Effector memory CD4-positive, alpha-beta T cell (primary cell): ENCODE measurements at places on chromosomes 5 and 9.

DNA sequence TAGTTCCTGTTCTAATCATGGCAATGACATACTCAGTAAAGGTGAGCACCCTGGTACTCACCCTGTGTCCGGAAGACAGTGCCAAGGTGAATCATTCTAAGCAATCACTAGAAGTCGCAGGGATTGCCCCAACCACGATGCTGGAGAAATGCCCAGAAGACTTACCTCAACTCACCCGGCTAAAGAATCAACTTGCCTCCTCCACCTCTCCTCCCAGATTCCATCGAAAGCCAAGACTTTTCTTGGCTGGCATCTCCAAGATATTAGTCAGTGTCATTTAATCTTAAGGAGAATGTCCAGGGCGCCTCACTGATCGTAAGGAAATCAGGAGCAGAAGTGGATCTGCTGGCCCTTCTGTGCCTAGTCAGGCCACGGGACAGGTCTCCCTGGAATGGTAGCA, 204.9 kb downstream of the ERCC6L2 start:
- no peaks in the 10 kb centered on the region for H3K36me3 ChIP-seq
- no peak for DNase-seq
- H3K4me1 ChIP-seq = no peaks in the 10 kb centered on the region
- H3K4me3 ChIP-seq = no peak overlapping the region

- H3K27me3 ChIP-seq = no peaks in the 10 kb centered on the region
- no peaks in the 10 kb centered on the region for H3K36me3 ChIP-seq
- H3K4me3 ChIP-seq = no peak overlapping the region
- peaks cover 28% of the 10 kb centered on the region for H3K4me1 ChIP-seq
Observed at GRCh38 chr5:141960018-141960417, 2.0 kb upstream of the PCDH12 start.

- H3K36me3 ChIP-seq = no peaks in the 10 kb centered on the region
- no peak overlapping the region for H3K27ac ChIP-seq
- H3K4me3 ChIP-seq = no peak overlapping the region
- peaks cover 2% of the 10 kb centered on the region for H3K4me1 ChIP-seq
Observed at GRCh38 chr5:54304040-54304439, 6.3 kb downstream of the ARL15 start.

DNA sequence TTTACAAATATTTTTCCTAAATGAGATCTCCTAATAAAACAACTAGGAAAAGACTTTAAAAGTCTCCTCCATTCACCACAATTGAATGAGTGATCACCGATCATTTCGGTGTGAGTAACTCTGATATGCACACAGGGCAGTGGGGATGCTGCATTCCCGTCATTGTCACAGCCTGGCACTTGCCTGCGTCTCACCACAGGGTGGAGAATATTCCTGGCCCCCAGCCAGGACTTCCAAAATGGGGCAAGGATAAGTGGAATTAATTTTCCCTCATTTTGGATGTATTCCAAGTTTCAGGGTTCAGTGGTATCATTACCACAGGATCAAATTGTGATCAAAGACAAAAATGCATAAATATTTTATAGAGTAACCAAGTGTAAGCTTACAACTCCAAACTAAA, 107.1 kb downstream of the CTNND2 start:
- no peaks in the 10 kb centered on the region for H3K36me3 ChIP-seq
- no peaks in the 10 kb centered on the region for H3K4me1 ChIP-seq
- H3K27ac ChIP-seq = no peak overlapping the region
- no peak overlapping the region for H3K4me3 ChIP-seq

- no peaks in the 10 kb centered on the region for H3K36me3 ChIP-seq
- no peaks in the 10 kb centered on the region for H3K4me1 ChIP-seq
Observed at GRCh38 chr5:72692651-72693442, 123.6 kb upstream of the TNPO1 start.

- DNase-seq = no peak
- H3K27me3 ChIP-seq = no peaks in the 10 kb centered on the region
- no peak overlapping the region for H3K27ac ChIP-seq
- H3K4me1 ChIP-seq = no peaks in the 10 kb centered on the region
- no peaks in the 10 kb centered on the region for H3K36me3 ChIP-seq
Observed at GRCh38 chr5:21644032-21644431, 1209.1 kb downstream of the CDH12 start.

DNA sequence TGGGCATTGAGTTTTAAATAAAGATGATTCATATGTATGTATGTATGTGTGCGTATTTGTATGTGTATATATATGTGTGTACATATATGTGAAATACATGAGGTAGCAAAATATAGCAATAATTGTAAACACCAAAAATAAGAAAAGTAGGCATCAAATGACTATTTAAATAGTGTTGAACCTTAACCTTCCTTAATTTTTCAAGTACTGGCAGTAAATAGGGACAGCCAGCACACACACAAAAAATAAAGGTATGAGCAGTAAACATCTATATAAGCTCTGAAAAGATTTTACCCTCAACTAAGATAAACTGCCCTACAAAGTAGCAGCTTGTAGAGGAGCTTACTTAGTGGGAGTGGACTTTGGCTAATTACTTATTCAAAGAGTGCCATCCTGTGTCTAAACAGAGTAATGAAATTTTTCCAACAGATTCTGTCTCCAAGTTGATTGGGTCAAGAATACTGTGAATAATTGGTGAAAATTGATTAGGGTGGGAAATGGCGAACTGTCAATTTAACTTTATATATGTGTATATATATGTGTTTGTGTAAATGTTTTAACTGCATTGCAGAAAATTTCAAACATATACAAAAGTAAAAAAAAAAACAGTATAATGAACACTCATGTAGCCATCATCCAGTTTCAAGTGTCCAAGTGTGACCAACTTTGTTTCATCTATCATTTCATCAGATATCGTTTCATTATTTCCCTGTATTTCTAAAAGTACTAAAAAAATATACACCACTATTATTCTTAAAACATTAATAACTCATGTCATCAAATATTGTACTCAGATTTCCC, 2.0 kb upstream of the ADAMTS6 start:
- peak overlapping the region; percentile 66 for H3K27ac ChIP-seq
- H3K4me3 ChIP-seq = peak overlapping the region; percentile 64
- no peak for DNase-seq
- no peaks in the 10 kb centered on the region for H3K27me3 ChIP-seq
- peaks cover 8% of the 10 kb centered on the region for H3K4me1 ChIP-seq

DNA sequence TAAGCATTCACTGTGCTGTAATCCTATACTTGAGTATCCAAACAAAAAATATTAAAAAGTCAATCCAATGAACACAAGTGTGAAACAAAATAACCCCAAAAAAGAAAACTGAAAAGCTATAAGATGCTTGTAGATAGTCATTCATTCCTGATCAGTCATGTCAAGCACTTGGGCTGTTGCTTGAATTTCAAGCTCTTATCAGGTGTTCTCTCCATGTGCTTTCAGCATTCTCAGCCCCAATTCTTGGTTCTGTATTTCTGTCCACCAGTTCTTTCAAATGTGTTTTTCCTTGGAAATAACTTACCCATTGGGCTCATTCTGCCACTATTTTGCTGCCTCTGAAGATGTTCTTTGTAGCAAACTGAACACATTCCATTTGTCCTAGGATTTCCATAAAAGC, 4.7 kb downstream of the ZFAND5 start:
- H3K4me3 ChIP-seq = no peak overlapping the region
- DNase-seq = no peak
- peaks cover 20% of the 10 kb centered on the region for H3K4me1 ChIP-seq
- H3K36me3 ChIP-seq = peaks cover 42% of the 10 kb centered on the region

- no peak for DNase-seq
- no peak overlapping the region for H3K27ac ChIP-seq
- H3K27me3 ChIP-seq = no peaks in the 10 kb centered on the region
- H3K36me3 ChIP-seq = no peaks in the 10 kb centered on the region
- no peak overlapping the region for H3K4me3 ChIP-seq
- H3K4me1 ChIP-seq = no peaks in the 10 kb centered on the region
Observed at GRCh38 chr5:19910136-19910535, 77.9 kb downstream of the CDH18 start.

DNA sequence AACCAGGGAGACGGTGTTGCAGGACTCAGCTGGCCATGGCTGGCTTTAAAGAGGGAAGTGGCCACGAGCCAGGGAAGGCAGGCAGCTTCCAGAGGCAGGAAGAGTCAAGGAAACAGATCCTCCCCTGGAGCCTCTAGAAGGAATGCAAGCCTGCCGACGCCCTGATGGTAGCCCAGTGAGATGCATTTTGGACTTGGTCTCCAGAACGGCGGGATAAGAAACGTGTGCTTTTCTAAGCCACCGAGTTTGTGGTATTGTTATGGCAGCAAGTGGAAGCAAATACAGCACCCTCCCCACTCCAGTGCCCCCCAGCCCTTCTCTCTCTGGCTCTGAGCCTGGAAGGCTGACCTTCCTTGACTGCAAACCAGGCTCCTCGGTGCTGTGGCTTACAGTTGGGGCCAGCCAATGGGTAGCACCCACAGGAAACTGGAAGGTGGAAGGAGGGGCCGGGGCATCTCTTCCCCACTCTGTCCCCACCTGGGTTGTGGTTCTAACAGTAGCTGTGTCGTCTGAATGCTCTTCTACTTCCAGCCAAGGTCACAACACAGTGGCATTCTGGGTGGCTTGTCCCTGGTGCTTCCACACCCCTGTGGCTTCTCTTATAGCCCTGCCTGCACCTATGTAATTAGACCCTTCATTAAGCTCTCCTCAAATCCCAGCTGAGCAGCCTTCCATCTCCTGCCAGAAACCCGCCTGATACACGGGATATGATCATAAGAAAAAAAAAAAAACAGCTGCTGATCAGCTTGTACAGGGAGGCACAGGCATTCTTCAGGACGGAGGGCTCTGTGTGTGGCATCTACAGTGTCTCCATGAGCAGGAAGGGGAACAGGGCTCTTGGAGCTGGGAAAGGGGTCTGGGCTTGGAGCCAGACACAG, 29.9 kb upstream of the UNC5A start:
- H3K4me1 ChIP-seq = no peaks in the 10 kb centered on the region
- H3K4me3 ChIP-seq = no peak overlapping the region
- no peaks in the 10 kb centered on the region for H3K27me3 ChIP-seq
- DNase-seq = no peak
- H3K36me3 ChIP-seq = no peaks in the 10 kb centered on the region
- no peak overlapping the region for H3K27ac ChIP-seq

DNA sequence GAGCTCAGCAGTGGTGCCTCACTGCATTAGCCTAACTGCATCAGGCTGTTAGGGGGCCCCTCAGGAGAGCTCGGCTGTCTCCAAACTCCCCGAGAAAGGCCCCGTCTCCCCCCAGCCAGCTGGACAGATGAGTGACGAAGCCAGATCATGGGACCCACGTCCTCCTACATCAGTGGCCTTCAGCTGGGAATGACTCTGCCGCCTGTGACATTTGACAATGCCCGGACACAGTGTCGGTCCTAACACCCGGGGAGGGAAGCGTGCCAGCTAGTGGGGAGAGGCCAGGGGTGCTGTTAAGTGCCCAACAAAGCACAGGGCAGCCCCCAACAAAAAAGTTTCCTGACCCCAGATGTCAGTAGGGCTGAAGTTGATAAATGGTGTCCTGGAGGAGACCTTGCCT, 375.2 kb upstream of the IRX2 start:
- no peak overlapping the region for H3K4me3 ChIP-seq
- no peaks in the 10 kb centered on the region for H3K36me3 ChIP-seq
- H3K27ac ChIP-seq = no peak overlapping the region
- no peak for DNase-seq

GRCh38 chr9:70586476-70586875, 172.0 kb upstream of the KLF9 start:
- no peak overlapping the region for H3K27ac ChIP-seq
- no peaks in the 10 kb centered on the region for H3K36me3 ChIP-seq
- no peak for DNase-seq
- no peaks in the 10 kb centered on the region for H3K4me1 ChIP-seq
- no peak overlapping the region for H3K4me3 ChIP-seq
- no peaks in the 10 kb centered on the region for H3K27me3 ChIP-seq
